Body of pancreas (tissue), 4 donors: ENCODE measurements at places on chromosomes 12 and 14. TPM values are rescaled to one million over a fixed set of nuclear protein-coding genes. Genes with fewer than 3 reads are reported as not detected.

The TAS2R14 gene
- 4.9 TPM for total RNA-seq

The RD3L gene
- total RNA-seq = not detected

The FOXM1 gene
- 0.52 TPM for total RNA-seq

The ACSS3 gene
- 27.7 TPM for total RNA-seq

The PPP4R4 gene
- 1.3 TPM for total RNA-seq

The SLC39A5 gene
- total RNA-seq = 333 TPM

The ALDH1L2 gene
- 31.1 TPM for total RNA-seq

The SLC4A8 gene
- 2.3 TPM for total RNA-seq

The DDHD1 gene
- total RNA-seq = 7.6 TPM

The GUCY2C gene
- total RNA-seq = not detected

The CLEC12A gene
- not detected for total RNA-seq

The KCNC2 gene
- not detected for total RNA-seq

The DLST gene
- 36.3 TPM for total RNA-seq

The TROAP gene
- total RNA-seq = not detected

The MAP3K9 gene
- 5.4 TPM for total RNA-seq

The RHNO1 gene
- 10.9 TPM for total RNA-seq

The KCNK13 gene
- total RNA-seq = not detected

The OTOGL gene
- 0.26 TPM for total RNA-seq

The EPS8 gene
- 41.2 TPM for total RNA-seq

The CTSG gene
- not detected for total RNA-seq

The IFI27 gene
- total RNA-seq = 38.6 TPM

The KLHL33 gene
- 0.26 TPM for total RNA-seq

The ENO2 gene
- 4.4 TPM for total RNA-seq

The HOXC12 gene
- total RNA-seq = not detected

The CAPZA3 gene
- total RNA-seq = not detected

The GPRC5D gene
- total RNA-seq = not detected

The RFX4 gene
- total RNA-seq = not detected

The TAS2R9 gene
- total RNA-seq = not detected

The VRK1 gene
- 10.4 TPM for total RNA-seq

The CBLN3 gene
- 0.33 TPM for total RNA-seq

The TAS2R13 gene
- total RNA-seq = 3.1 TPM

The CMKLR1 gene
- total RNA-seq = 5.3 TPM

The NUP37 gene
- 12.2 TPM for total RNA-seq

The DTX1 gene
- 11.9 TPM for total RNA-seq

The ALX1 gene
- not detected for total RNA-seq

The PAH gene
- 7.3 TPM for total RNA-seq

The DLGAP5 gene
- total RNA-seq = not detected

The ETFBKMT gene
- total RNA-seq = 2.9 TPM
